ENCODE measurements at places on chromosomes 16 and 17.

- peak; percentile 82 for ATAC-seq
Measured at GRCh38 chr17:37546302-37546701, 56.6 kb downstream of the DUSP14 start.

DNA sequence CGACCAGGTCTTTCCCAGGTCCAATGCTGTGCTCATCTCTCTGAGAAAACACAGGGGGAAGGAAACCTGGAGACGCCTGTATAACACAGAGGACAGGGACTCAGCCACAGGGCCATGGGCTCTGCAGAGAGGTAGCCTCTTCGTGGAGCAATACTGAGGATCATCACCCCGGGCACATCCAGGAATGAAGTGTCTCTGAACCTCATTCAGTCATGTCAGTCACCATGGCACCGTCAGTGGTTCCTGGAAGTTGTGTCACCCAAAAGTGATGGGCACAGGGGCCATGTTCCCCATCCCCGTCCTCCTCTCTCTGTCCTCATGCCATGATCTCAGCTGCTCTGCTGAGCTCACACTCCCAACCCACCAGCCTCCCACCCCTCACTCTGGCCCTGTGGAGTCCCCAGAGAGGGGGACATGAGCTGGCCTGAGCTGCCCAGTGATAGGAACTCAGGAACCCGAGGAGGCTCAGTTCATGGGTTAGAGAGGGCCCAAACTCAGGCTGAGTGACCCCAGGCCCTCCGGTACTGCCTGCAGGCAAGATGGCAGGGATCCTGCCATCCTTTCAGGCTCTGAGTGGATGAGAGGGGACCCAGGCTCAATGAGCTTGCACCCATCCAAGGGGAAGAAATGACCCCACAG lies 53.4 kb downstream of the PITPNM3 start:
- ATAC-seq: no peak

- ATAC-seq: no peak
Measured at GRCh38 chr16:25143928-25144327, 32.4 kb downstream of the LCMT1 start.

- peak; percentile 34 for ATAC-seq
Measured at GRCh38 chr17:75335315-75335714, 46.1 kb upstream of the SLC25A19 start.

DNA sequence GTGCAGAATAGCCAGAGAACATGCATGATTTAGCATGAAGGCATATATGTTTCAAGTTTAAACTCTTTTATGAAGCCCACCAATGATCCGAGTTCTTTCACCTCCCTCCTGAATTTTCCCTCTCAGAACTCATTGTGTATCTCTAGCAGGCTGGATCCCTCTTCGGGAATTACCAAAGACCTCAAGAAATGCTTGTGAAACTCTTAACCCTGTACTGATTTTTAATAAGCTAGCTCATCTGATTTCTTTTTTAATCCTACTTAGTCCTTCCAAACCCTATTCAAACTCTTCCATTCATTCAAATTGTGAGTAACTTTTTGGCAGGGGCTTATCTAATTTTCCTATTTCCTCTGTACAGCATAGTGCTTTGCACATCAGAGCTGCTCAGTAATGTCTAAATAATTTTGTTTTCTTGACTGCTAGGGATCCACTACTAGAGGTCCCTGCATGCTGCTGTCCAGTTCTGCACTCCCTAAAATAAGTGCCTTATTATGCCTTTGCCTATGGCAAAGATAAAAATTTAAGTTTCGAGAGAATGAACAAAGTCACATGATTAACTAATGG lies 723.8 kb downstream of the CDH11 start:
- ATAC-seq: peak; percentile 54

- no peak for ATAC-seq
Measured at GRCh38 chr16:83253521-83253920, 554.3 kb upstream of the HSBP1 start.

- ATAC-seq: no peak
Measured at GRCh38 chr16:81469710-81470535, 25.3 kb downstream of the CMIP start.

DNA sequence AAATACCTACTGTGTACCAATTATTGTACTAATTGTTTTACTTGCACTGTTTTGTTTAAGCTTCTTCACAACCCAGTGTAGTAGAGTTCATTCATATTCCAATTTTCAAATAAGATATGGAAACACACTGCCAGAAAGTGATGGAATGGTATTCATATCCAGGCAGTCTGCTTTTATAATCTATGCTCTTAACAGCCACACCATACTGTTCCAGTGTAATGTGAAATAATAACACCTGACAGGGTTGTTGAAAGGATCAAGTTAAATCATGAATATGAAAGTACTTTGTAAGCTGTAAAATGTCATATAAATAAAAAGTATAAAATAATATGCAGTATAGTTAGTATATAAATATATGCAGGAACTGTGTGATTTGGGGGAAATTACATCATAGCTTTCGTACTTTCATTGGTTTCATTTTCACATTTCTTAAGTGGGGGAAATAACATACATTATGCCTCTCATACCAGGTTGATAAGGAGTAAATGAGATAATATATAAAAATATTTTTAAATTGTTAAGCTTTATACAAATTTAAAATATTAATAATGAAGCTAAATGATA lies 230.8 kb downstream of the TANC2 start:
- no peak for ATAC-seq

- ATAC-seq: no peak
Measured at GRCh38 chr17:49964303-49964768, 4.7 kb upstream of the DLX4 start.

- ATAC-seq: peak; percentile 88
Measured at GRCh38 chr17:60641810-60642220, 35.8 kb upstream of the BCAS3 start.

DNA sequence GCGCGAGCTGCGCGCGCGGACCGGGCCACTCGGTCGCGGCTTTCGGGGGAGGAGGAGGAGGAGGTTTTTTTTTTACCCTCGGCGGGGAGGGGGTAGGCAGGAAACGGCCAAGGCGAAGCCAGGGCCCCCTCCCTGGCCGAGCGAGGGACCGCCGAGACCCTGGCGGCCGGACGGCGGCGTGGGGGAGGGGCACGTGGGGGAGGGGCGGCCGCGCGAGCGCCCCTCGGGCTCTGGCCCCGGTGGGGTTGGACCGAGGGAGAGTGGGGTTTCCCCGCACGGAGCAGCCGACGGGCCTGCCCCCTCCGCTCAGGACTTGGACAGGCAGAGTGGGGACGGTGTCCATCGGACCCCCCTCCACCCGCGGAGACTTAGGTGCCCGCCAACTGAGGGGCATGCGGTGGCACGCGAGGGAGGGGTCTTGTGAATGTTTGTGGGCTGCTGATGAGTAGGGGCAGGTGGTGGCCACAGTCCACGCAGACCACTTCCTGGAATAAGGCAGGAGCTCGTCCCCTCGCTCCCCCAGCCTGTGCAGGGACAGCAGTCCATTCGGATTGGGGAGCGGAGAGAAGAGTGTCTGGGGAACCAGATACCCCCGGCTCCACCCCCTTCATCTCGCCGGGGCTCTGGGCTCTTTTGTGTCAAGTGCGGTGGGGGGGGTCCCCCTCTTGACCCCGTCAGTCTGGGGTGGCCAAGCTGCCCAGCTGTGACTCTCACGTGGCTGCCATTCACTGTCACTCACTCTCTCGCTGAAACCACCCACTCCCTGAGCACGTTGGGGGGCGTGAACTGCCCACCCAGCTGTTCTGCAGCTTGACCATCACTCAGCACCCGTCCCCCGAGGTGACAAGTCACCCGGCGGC lies 3.0 kb upstream of the CHD3 start:
- peak; percentile 9 for ATAC-seq

DNA sequence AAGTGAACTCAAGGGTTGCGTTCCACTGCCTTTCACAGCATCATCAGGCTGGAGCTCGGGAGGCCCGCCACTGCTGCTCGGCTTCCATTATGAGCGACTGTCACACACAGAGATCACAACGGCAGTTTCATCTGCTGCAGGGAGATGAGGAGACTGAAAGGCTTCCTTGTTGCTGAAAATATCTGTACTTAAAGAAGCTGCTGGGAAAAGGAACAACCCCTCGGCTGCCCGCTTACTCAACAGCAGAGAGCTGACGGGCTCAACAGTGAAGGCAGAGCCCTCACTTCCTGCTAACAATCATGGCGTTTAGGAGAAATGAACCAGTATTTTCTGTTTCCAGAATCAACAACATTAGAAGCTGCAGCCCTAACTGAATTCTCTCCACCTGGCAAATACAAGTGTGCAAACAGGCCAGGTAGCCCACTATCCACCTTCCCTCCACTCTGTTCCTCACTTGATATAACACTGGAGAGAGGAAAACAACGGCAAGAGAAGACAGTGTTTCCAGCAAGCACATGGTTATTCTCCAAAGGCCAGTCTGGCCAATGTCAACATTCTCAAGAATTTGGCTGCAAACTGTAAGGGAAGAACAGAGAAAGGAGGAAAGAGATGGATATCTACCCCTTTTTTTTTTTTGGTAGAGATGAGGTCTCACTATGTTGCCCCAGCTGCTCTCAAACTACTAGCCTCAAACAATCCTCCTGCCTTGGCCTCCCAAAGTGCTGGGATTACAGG lies 33.7 kb downstream of the MBTPS1 start:
- ATAC-seq: no peak

- peak; percentile 27 for ATAC-seq
Measured at GRCh38 chr17:72602517-72603419, 481.9 kb downstream of the SOX9 start.

GRCh38 chr16:77856438-77857160 lies 68.2 kb downstream of the VAT1L start:
- ATAC-seq: no peak

DNA sequence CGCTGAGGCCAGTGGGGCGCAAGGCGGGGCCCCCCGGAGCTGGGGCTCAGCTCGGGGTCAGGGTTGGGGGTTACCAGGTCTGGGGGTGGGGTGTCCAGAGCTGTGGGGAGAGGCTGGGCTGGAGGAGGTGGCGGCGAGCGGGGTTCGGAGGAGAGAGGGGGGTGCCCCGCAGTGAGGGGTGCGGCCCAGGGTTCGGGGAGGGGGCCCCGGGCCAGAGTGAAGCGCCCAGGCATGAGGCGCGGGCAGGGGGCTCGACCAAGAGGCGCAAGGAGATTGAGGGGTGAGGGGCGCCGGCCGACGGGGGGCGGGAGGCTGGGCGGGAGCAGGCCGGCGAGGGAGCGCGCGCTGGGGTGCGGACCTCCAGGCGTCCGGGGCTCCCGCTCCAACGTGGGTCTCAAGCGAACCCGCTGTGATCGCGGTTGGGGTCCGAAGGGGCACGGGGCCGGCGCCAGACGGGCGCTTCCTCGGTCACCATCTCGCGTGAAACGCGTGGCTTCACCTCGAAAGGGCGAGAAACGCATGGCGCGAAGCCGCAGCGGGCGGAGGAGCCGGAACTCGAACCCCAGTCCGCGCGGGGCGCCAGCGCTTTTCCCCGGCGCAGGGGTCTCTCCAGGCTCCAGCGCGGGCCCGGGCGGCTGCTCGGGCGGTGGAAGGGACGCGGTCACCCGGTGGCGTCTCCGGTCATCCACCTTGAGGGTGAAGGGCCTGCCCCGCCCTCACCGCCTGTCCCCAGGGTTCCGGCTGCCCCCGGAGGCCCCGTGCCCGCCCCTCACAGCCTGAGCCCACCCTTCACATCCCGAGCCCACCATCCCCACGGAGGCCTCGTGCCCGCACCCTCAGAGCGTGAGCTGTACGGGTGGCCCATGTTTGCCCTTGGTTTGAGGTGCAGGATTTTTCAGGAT lies 846 bp downstream of the CPNE7 start:
- ATAC-seq: no peak

- no peak for ATAC-seq
Measured at GRCh38 chr17:60724647-60725046, 47.0 kb downstream of the BCAS3 start.

- ATAC-seq: no peak
Measured at GRCh38 chr17:48856122-48856821, 25.4 kb downstream of the CALCOCO2 start.

DNA sequence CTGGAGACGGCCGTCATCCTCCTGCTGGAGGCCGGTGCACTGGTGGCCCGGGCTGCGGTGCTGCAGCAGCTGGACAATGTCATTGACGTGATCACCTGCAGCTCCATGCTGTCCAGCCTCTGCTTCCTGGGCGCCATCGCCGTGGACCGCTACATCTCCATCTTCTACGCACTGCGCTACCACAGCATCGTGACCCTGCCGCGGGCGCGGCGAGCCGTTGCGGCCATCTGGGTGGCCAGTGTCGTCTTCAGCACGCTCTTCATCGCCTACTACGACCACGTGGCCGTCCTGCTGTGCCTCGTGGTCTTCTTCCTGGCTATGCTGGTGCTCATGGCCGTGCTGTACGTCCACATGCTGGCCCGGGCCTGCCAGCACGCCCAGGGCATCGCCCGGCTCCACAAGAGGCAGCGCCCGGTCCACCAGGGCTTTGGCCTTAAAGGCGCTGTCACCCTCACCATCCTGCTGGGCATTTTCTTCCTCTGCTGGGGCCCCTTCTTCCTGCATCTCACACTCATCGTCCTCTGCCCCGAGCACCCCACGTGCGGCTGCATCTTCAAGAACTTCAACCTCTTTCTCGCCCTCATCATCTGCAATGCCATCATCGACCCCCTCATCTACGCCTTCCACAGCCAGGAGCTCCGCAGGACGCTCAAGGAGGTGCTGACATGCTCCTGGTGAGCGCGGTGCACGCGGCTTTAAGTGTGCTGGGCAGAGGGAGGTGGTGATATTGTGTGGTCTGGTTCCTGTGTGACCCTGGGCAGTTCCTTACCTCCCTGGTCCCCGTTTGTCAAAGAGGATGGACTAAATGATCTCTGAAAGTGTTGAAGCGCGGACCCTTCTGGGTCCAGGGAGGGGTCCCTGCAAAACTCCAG lies 1.1 kb downstream of the MC1R start:
- ATAC-seq: no peak

GRCh38 chr16:67562526-67562917 lies at the start of gene CTCF:
Gene CTCF (plus strand): TSS chr16:67562526. CDS start chr16:67610833, 48,307 bp downstream.
- peak; percentile 23 for ATAC-seq

GRCh38 chr17:57677858-57678257 lies 67.2 kb downstream of the CCDC182 start:
- ATAC-seq: no peak

GRCh38 chr16:54454616-54455015 lies 168.0 kb upstream of the IRX3 start:
- no peak for ATAC-seq

DNA sequence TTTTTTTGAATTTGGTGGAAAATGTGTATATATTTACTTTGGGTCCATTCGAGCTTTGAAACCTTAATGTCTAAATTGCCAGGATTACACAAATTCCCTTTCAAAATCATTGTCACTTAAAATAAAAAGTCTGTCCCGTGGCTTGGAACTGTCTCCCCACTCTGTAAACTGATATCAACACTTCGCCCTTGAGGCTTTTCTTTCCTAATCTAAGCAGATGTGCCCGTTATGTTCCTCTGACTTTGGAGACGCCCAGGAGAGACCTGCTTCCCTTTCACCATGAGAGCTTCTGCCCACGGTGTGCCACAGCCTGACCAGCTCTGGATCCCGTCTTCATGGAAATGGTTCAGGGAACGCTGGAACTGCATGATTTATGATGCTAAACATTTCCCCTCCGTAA lies 151.3 kb downstream of the C16orf95 start:
- ATAC-seq: no peak

GRCh38 chr17:53142890-53143289 lies 679.8 kb upstream of the KIF2B start:
- ATAC-seq: no peak
